ENCODE measurements at places on chromosomes 7 and 10.

DNA sequence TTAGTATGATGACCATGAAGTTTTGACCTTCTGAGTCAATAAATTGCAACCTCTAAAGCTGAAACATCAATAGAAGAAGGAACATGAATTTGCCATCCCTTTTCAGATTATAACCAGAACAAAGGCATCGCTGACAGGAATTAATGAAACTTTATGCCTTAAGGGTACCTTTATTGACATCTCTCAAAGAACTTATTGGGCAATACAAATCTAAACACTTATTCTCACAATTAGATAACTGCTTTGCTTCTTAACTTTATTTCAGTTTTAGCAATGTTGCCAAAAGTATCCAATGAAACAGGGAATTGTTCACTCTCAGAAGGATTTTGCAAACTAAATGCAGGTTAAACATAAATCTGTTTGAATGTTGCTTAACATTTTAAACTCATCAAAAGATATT is 116.0 kb downstream of the ELAPOR2 start:
- DNase-seq: no peak

DNA sequence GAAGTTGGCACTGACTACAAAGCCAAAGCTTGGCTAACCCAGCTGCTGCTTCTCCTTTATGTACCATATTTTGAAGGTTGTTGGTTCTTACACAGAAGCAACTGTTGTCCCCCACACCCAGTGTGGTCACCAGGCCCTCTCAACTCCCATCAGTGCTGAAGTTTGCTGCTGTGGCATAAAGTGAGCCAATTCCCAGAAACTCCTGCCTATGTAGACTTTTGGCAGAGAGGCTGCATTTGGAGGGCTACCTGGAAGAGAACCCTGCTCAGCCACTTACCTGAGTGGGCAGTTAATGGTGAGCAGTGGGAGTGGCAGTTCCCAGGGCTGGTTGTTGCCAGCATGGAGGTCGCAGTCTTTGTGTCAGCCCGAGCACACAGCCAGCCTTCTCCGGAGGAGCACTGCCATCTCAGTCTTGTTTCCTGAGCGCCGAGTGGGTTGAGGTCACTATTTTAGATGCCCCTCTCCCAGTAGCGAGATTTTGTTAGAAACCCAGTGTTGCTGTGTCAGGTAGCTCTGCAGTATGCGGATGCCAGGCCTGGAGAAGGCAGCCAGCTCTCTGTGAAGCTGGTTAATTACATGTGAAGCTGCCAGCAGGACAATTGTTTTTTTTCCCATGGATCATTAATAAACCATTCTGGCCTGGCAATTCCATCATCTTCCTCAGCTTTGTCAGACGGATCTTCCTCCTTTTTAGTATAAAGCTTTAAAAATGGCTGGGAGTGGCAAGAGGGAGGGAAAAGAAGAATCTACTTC is 24.5 kb downstream of the LRRC4 start:
- no peak for DNase-seq

GRCh38 chr10:31322647-31323046 is 3.6 kb downstream of the ZEB1 start:
- DNase-seq: no peak

GRCh38 chr10:96416643-96417042 is 57.8 kb upstream of the OPALIN start:
- DNase-seq: no peak

DNA sequence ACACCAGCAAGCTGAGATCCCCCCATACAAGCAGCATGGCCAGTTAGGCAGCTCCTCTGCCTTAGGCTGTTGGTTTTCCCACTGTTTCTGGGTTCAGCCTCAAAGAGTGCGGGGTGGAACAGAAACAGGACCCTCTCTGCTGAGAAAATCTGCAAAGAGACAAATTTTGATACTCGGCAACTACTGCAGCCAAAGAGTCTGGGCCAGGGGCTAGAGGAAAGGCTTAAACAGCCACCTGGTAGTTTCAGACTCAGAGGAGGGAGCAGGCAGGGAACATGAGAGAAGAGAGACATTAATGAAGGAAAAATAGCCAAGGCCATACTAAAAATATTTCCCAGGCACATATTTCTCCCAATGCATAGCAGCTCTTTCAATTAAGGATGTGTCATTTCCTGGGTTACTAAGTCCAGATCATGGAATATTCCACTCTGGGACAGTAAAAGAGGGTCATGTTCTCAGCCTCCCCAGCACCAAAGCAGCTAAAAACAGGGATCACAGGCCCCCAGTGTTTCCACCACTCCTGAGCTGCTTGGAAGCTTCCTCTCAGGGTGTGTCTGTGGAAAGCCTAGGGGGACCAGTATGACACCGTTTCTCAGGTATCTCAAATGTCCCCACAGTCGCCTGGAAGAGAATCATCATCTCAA is 29.8 kb downstream of the PDLIM1 start:
- DNase-seq: no peak

GRCh38 chr7:111473449-111474198 is 88.7 kb downstream of the IMMP2L start:
- no peak for DNase-seq

DNA sequence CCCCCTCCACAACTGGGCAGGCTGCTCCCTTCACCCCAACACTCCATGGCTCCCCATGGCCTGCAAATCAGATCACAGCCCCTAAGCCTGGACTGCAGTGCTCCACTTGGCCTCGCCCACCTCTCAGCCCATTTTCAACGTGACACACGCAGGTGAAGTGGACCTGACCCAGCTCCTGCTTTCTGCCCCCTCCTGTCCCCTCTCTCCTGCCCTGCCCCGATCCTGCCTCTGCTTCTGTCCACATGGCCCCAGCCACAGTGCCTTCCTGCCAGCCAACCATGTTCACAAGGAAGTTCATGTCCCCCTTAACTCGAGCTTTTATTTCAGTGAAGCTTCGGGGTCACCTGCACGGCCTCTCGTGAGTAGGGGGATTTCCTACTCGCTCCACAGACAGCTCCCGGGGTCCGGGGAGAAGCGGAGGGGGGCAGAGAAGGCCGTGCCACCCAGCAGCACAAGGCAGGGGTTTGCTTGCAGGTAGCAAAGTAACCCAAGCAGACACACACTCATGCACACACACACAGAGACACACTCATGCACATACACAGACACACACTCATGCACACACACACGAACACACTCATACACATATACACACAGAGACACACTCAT is 537.5 kb downstream of the DNAJB6 start:
- no peak for DNase-seq

DNA sequence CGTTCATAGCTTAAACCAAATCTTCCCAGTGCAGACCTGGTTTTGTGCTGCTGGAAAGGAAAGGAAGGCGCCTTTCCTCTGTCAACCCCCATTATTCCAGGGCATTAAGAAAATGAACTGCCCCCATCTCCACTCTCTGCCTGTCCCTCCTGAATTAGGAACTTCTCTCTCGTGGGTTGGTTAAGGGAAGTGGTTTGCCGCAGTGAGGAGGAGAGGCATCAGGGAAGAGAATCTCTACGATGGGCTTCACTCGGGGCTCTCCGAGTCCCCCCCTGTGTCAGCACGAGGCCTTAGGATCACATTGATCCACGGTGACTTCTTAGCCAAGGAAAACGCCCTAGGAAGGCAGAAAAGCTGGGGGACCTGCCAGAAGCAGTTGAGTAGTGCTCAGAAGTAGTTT is 53.9 kb upstream of the LYZL2 start:
- DNase-seq: no peak

DNA sequence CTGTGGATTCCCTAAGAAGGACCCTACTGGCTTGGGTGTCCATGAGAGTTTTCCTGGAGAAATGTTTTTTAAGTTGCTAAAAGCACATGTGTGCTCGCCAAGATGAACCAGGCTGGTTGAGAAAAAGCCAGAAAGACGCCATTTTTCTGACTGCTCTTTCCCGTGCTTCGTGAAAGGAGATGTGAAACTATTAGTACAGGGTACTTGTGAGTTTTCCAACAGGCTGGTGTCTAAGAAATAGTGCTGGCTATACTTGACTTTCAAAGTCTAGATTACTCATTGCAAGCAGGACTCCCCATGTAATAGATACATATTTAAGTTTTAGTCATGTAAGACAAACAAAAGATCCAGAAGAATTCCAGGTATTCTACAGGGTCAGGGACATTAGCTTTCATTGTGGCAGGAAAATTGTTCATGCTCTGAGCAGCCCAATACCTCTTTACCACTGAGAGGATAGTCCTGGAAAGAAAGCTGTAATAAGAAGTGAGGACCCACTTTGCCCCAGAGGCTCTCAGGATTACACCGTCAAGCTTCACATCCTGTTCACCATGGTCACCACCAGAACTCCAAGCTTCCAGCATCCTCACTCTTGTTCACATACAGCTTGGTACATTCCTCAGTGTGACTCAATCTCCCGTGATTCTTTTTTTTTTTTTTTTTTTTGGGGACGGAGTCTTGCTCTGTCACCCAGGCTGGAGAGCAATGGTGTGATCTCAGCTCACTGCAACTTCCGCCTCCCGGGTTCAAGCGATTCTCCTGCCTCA is 43.8 kb upstream of the ICA1 start:
- DNase-seq: no peak

DNA sequence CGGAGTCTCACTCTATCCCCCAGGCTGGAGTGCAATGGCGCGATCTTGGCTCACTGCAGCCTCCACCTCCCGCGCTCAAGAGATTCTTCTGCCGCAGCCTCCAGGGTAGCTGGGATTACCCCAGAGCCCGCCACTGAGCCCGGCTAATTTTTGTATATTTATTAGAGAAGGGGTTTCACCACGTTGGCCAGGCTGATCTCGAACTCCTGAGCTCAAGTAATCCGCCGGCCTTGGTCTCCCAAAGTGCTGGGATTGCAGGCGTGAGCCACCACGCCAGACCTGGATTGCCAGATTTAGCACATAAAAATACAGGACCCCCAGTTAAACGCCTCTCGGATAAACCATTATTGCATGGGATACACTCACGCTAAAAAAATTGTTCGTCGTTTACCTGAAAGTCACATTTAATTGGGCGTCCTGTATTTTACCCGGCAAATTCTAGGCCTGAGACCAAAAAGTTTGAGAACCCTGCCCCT is 375 bp upstream of the GATAD1 start:
- DNase-seq: no peak

DNA sequence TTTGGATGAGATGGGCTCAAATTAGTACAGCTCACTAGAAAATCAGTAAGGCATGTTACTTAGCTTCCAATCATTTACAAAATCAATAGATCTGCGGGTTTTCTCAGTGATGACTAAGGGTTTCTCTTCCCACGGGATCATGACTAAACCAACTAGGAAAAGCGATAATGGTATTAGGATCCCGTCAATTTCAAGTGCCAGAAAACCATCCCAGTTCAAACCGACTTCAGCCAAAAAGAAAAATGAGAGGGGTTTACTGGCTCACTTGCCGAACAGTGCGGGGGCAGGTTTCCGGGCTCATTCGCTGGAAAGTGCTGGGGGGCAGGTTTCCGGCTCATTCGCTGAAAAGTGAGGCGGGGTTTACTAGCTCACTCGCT is 62.1 kb upstream of the LYZL2 start:
- DNase-seq: no peak

GRCh38 chr10:129845111-129845753 is 118.8 kb downstream of the EBF3 start:
- DNase-seq: no peak

DNA sequence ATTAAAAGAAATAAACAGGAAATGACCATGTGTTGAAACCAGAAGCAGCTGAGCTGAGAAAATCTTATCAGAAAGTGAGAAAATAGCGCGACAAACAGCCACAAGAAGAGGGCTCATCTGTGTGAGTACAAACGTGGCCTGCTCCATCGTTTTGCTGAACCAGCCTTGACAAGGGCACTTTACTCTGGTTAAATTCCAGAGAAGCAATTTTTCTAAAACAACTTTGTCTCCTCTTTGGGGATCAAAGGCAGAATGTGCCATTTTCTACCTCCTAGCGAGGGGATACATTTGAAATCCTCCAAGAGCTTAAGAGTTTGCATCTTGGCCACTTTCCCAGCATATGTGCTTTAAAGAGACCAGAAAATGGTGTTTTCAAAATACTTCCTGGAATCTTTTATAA is 51.3 kb upstream of the VIPR2 start:
- peak; percentile 43 for DNase-seq

DNA sequence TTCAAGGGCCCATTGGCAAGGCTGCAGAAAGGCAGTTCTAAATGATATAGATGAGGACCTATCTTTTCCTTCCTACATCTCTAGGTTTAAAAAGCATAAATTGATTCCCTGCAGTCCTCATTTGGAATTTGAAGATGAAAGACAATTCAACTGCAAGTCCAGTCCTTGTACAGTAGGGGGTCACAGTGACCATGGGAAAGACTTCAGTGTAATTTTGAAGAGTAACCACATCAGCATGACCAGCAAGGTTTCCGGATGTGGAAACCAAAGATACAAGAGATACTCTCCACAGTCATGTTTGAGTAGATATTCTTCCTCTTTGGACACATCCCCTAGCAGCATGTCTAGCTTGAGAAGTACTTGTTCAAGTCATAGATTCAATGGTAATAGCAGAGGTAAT is 539.3 kb upstream of the TEX47 start:
- no peak for DNase-seq

GRCh38 chr10:94210440-94211168 is 152.1 kb downstream of the NOC3L start:
- DNase-seq: no peak

DNA sequence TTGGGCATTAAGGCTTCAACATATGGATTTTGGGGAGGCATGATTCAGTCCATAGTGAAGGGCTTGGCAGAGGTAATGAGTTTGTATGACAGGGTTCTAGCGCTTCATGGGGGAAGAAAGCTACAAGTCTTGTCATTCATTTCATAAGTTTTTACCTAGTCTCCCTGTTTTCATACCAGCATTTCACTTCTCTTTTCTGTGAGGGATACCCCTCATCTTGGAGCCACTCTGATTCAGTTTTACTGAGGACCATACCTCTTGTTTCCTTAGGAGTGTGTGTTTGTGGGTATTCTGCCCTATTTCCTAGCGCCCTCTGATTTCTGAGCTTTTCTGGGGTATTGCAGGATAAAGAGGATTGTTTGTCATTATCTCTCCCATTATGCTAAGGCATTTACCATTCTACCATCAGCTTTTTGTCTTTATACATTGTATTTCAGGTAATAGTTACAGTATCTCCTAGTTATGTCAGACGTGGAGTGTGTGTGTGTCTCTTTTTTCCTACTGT is 6.8 kb downstream of the RSBN1L start:
- DNase-seq: no peak

GRCh38 chr10:72034761-72035160 is 53.6 kb downstream of the SPOCK2 start:
- no peak for DNase-seq

DNA sequence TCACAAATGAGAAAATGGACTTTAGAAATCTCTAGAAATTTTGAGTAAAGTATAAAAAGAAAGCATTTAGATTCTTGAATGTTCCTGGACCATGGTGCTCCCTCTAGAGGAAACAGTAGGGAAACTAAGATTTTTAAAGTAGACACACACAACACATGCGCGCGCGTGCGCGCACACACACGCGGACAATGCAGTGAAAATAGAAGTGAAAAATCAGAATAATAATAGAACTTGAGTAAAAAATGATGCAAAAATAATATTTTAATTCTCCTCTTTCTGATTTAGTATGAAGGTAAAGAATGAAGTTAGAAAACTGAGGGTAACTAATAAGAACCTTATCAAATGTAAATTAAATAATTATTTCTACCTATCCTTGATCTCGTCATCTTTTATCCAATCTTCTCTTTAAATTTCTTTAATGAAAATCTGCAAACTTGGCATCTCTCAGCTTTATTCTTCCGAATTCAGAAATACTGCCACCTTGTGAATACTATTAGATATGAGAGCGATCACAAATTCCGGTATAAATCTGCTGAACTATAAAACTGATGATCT is 117.0 kb upstream of the AMPH start:
- DNase-seq: no peak
